ENCODE measurements at places on chromosomes 2 and 18.

DNA sequence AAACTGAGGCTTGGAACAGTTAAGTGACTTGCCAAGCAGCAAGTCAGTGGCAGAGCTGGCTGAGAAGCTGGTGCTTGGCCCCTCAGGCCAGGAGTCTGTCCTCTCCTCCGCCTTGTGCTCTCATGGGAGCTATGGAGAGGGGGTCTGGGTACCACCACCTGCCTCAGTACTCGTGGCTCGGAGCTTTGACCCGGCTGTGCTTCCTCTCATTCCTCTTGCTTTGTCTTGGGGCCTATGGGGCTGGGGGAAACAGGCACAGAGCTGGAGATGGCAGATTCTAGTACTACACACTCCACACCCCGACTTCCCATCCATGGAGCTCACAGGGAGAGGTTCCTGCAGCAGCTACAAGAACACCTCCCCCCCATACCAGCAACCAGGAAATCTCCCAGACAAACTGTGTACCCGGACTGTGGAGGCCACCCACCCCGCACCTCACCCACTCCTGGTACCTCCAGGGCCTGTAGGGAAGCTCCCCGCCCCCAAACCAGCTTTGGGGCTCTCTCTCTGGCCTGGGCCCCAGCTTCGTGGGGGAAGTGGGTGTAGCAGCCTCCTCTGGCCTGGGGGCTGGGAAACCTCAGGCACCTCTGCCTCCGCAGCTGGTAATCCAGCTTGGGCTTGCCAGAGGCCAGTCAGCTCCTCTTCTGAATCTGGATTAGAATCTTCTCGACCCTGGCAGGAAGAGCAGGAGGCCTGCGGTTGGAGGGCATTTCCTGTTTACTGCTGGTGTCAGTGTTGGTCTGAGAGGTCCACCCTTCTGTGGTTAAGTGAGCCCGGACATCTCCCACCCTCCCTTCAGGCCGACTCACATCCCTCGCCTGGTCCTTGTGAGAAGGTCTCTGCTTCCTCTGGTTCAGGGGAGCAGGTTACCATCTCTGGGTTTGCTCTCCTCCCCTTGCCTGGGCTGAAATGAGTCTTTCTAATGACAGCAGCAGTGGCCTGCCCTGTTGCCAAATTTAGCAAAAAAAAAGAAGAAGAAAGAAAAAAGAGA is 22.3 kb upstream of the RHOB start:
- DNase-seq = peak; percentile 85

DNA sequence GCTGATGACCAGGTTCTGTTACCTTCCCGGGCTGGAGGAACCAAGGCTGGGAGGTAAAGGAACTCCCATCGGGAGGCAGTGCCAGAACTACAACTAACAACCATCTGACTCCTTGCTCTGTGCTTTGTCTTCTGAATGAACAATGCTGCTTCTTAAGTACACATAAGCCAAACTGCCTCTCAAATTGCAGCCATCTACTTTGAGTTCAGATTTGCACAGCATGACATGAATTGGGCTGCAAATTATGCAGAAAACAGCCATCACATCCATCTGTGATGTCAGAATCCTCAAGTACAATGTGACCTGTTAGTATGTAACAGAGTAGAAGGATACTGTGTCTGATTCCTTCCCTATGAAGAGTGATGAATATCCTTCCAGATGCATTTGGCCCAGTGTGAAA is 290.6 kb downstream of the ZNF521 start:
- no peak for DNase-seq

DNA sequence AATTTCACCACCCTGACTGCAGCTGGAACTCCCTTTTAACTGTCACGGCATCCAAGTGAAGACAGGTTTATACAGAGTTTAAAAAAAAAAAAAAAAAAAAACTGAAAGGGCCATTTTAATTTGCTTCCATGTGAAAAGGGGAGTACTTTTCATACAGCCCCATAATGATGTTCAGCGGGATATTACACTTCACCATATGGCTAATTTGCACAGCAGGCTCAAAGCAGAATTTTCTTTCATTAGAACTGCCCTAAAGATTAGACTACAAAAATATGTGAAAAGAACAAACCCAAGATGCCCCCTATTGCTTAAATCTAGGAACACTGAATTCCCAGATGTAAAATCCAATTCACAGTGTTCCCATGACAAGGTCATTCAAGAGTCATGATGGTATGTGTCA is 301.8 kb downstream of the EXOC6B start:
- DNase-seq = no peak

- no peak for DNase-seq
Observed at GRCh38 chr2:207432453-207432852, 97.3 kb upstream of the CREB1 start.

DNA sequence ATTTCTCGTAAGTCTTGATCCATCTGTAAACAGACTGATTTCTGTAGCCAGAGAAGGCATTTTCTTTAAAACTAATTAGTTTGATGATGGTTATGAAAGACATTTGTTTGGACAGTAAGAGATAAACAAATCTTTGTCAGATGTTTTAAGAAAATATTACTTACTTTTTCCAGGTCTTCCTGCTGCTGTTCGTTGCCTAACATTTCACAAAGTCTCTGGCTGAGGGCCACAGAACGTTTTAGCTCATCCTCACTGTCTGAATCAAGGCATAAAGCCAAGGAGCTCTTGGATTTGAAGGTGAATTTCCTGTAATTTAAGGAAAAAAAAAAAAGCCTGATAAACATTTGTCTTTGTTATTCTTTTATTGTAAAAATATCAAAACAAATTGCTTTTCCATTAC is 57.8 kb downstream of the VIL1 start:
- DNase-seq = no peak

- no peak for DNase-seq
Observed at GRCh38 chr2:202764991-202765390, 106.6 kb downstream of the ICA1L start.
